ENCODE measurements at places on chromosomes 6 and 20. TPM values are rescaled to one million over a fixed set of nuclear protein-coding genes. Genes with fewer than 3 reads are reported as not detected.

DNA sequence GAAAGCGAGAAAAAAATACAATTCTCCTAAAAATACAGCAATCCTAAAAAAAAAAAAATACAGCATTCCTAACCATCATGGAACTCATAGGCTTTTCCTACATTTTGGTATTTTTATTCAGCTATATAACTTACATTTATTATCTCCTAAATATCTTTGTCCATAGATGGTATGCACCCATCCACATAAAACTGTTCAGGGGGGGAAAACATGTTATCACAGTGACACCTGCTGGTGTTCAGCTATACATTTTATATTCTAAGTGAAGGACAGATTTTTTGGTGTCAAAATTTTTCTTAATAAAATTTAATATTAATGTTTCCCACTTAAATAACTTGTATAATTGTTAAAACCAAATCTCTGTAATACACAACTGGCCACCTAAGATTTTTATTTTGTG lies 58.0 kb downstream of the BLOC1S5 start:
- no peak overlapping the region for H3K27ac ChIP-seq
- no peak overlapping the region for H3K4me3 ChIP-seq
- no peak for DNase-seq
- H3K4me1 ChIP-seq, result no peaks in the 10 kb centered on the region
- H3K36me3 ChIP-seq, result no peaks in the 10 kb centered on the region

DNA sequence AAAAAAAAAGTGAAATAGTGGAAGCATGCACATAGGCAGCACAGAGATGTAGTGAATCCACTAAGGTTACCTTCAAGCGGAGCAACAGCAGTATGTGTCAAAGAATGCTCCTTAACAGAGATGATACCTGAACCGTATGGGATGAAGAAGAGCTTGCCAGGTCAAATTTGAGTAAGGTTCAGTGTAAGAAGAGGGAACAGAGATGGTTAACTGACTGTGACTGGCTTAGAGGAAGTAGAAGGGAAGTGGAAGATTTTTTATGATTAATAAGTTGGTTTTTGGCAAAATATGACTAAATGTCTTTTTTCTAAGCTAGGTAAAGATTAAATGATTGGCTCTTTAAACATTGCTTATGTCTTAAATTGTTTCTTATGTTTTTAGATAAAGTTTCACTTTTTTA lies 52.6 kb upstream of the C20orf144 start:
- H3K27ac ChIP-seq, result no peak overlapping the region
- no peaks in the 10 kb centered on the region for H3K4me1 ChIP-seq
- no peak for DNase-seq
- H3K27me3 ChIP-seq, result no peaks in the 10 kb centered on the region

GRCh38 chr6:4384656-4385055 lies 249.3 kb upstream of the ECI2 start:
- H3K27me3 ChIP-seq, result no peaks in the 10 kb centered on the region
- DNase-seq, result no peak
- no peaks in the 10 kb centered on the region for H3K36me3 ChIP-seq

GRCh38 chr6:154476494-154476893 lies 34.0 kb downstream of the CNKSR3 start:
- H3K27ac ChIP-seq, result no peak overlapping the region
- peaks cover 37% of the 10 kb centered on the region for H3K4me1 ChIP-seq
- DNase-seq, result no peak
- H3K36me3 ChIP-seq, result no peaks in the 10 kb centered on the region

DNA sequence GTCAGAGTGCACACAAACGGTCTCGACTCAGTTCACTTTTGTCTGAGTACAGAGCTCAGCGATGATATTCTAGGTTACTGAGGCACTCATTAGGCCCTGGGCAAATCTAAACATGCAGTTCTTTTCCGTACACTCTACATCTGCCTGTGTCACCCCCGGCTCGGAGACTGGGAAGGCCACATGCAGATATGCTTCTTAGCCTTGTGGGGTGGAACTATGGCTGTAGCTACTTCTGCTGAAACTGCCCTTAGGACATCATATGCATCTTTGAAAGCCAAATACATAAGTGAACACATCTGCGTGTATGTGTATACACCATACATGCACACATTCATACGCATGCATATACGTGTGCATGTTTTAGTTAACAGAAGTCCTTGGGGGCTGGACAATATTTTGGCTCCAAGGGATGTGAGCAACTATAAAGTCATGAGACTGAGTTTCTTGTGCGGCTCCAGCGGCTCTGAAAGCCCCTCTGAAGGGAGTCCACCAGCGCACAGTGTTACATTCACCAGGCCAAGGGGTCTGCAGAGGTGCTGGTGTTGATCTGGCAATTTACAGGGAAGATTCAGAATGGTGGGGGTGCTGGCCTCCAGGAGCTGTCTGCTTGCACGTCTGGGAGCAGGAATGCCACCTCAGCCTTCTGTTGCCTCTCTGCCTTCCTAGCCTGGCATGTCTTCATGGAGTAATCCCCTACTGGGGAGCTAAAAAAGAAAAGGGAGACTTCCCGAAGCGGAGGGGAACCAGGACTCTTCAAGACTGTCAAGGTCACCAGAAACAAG lies 31.6 kb downstream of the PSMG4 start:
- H3K27me3 ChIP-seq, result no peaks in the 10 kb centered on the region
- no peaks in the 10 kb centered on the region for H3K36me3 ChIP-seq
- H3K4me1 ChIP-seq, result no peaks in the 10 kb centered on the region

DNA sequence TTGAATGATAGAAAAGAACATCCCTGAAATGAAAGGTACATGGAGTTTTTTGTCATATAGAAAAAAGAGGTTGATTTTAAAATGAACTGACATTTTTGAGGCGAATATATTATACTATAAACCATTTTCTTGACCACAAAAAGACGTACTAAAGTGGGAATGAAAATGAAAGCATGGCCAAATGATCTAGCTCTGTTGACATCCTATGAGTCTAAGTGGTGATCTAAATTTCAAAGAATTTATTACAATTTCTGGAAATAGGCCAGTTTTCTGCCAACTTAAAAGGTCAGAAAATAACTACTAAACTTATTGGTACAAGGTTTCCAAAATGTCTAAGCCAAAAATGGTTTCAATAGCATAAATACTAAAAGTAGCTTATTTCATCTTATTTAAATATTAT lies 536.8 kb downstream of the EYS start:
- no peaks in the 10 kb centered on the region for H3K36me3 ChIP-seq
- no peak overlapping the region for H3K27ac ChIP-seq
- H3K4me3 ChIP-seq, result no peak overlapping the region
- DNase-seq, result no peak

GRCh38 chr6:170248111-170248805 lies 42.6 kb downstream of the DLL1 start:
- no peaks in the 10 kb centered on the region for H3K4me1 ChIP-seq
- H3K27me3 ChIP-seq, result no peaks in the 10 kb centered on the region
- no peak overlapping the region for H3K4me3 ChIP-seq
- H3K27ac ChIP-seq, result no peak overlapping the region
- DNase-seq, result no peak

- peaks cover 42% of the 10 kb centered on the region for H3K4me1 ChIP-seq
- DNase-seq, result no peak
These were observed 105.6 kb downstream of the PREX1 start for GRCh38 chr20:48722002-48722731.

GRCh38 chr20:33853507-33853813 lies 42.3 kb downstream of the CHMP4B start:
- no peak overlapping the region for H3K4me3 ChIP-seq
- DNase-seq, result no peak
- no peak overlapping the region for H3K27ac ChIP-seq
- H3K27me3 ChIP-seq, result no peaks in the 10 kb centered on the region
- H3K4me1 ChIP-seq, result no peaks in the 10 kb centered on the region
- no peaks in the 10 kb centered on the region for H3K36me3 ChIP-seq

- no peaks in the 10 kb centered on the region for H3K4me1 ChIP-seq
- no peak overlapping the region for H3K27ac ChIP-seq
- no peak for DNase-seq
- H3K4me3 ChIP-seq, result no peak overlapping the region
- H3K27me3 ChIP-seq, result no peaks in the 10 kb centered on the region
These were observed 336.6 kb downstream of the CDH4 start for GRCh38 chr20:61588411-61589385.

GRCh38 chr20:4972506-4973251 lies 28.6 kb downstream of the SLC23A2 start:
- H3K4me3 ChIP-seq, result no peak overlapping the region
- no peak overlapping the region for H3K27ac ChIP-seq
- no peaks in the 10 kb centered on the region for H3K27me3 ChIP-seq

DNA sequence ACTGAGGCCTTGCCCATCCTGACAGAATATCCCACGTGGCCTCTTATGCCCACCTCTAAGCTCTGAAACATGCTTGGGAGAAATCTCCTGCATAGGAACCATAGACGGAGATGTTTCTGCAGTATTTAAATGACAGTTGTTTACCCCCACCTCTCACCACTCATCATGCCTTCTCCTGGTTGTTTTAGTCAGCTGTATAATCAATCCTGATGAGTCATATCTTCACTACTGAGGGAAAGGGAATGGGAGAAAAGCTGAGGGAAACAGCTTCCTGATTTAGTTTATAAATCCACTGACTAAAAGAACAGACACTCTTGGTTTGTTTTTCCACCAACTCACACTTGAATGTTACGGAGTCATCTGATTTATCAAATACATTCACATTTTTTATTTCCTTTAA lies 113.2 kb upstream of the TENT5A start:
- H3K4me1 ChIP-seq, result peaks cover 24% of the 10 kb centered on the region
- H3K4me3 ChIP-seq, result no peak overlapping the region
- H3K27me3 ChIP-seq, result no peaks in the 10 kb centered on the region
- no peaks in the 10 kb centered on the region for H3K36me3 ChIP-seq
- DNase-seq, result no peak

- no peaks in the 10 kb centered on the region for H3K27me3 ChIP-seq
- no peak overlapping the region for H3K27ac ChIP-seq
- H3K4me1 ChIP-seq, result peaks cover 7% of the 10 kb centered on the region
- DNase-seq, result no peak
- H3K36me3 ChIP-seq, result no peaks in the 10 kb centered on the region
These were observed 433.7 kb upstream of the RGS17 start for GRCh38 chr6:153564803-153565202.

GRCh38 chr20:47327711-47328110 lies 28.8 kb downstream of the ZMYND8 start:
- no peaks in the 10 kb centered on the region for H3K36me3 ChIP-seq
- H3K27me3 ChIP-seq, result no peaks in the 10 kb centered on the region
- no peak for DNase-seq
- no peaks in the 10 kb centered on the region for H3K4me1 ChIP-seq

- no peaks in the 10 kb centered on the region for H3K36me3 ChIP-seq
- no peak overlapping the region for H3K4me3 ChIP-seq
- H3K27me3 ChIP-seq, result no peaks in the 10 kb centered on the region
- no peak overlapping the region for H3K27ac ChIP-seq
- peaks cover 3% of the 10 kb centered on the region for H3K4me1 ChIP-seq
These were observed 480.0 kb upstream of the JARID2 start for GRCh38 chr6:14765721-14766390.

GRCh38 chr6:25875563-25875905 lies 1.5 kb upstream of the SLC17A3 start:
- DNase-seq, result no peak
- H3K27me3 ChIP-seq, result no peaks in the 10 kb centered on the region
- no peaks in the 10 kb centered on the region for H3K4me1 ChIP-seq
- H3K27ac ChIP-seq, result no peak overlapping the region
- no peaks in the 10 kb centered on the region for H3K36me3 ChIP-seq

- H3K27ac ChIP-seq, result no peak overlapping the region
- H3K4me3 ChIP-seq, result no peak overlapping the region
- H3K27me3 ChIP-seq, result no peaks in the 10 kb centered on the region
- no peaks in the 10 kb centered on the region for H3K36me3 ChIP-seq
- no peaks in the 10 kb centered on the region for H3K4me1 ChIP-seq
- DNase-seq, result no peak
These were observed 96.9 kb downstream of the RFX6 start for GRCh38 chr6:116973976-116974375.

DNA sequence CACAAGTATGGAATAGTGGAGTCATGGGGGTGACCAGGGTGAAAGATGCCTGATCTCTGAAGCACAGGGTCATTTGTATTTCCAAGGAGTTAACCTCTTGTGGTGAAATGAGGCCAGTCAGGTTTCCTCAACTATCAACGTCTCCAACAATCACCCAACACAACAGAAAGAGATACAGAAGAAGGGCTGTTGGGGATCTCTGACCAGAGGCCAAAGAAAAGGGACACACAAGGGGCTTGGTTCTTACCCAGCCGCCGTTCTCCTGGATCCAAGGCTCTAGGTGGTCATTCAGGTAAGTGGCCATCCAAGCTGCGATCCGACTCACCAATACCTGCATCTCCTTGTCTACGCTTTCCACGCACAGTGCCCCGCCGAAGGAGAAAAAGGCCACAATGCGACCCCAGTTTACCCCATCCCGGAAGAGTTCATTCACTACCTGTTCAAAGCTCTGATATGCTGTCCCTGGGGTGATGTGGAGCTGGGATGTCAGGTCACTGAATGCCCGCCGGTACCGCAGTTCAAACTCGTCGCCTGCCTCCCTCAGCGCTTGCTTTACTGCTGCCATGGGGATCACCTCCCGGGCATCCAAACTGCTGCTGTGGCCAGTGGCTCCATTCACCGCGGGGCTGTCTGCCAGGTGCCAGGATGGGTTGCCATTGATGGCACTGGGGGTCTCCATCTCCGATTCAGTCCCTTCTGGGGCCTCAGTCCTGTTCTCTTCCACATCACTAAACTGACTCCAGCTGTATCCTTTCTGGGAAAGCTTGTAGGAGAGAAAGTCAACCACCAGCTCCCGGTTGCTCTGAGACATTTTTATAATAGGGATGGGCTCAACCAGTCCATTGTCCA lies 1.0 kb downstream of the BCL2L1 start:
- no peaks in the 10 kb centered on the region for H3K27me3 ChIP-seq
- H3K36me3 ChIP-seq, result no peaks in the 10 kb centered on the region
- H3K27ac ChIP-seq, result peak overlapping the region; percentile 98
- DNase-seq, result no peak

GRCh38 chr20:63052571-63053431 lies 46.0 kb upstream of the BHLHE23 start:
- DNase-seq, result no peak
- no peaks in the 10 kb centered on the region for H3K27me3 ChIP-seq
- no peaks in the 10 kb centered on the region for H3K4me1 ChIP-seq
- no peaks in the 10 kb centered on the region for H3K36me3 ChIP-seq
- no peak overlapping the region for H3K27ac ChIP-seq

GRCh38 chr6:14722001-14722562 lies 523.8 kb upstream of the JARID2 start:
- no peak overlapping the region for H3K27ac ChIP-seq
- H3K4me1 ChIP-seq, result peaks cover 8% of the 10 kb centered on the region
- H3K4me3 ChIP-seq, result no peak overlapping the region
- no peak for DNase-seq
- H3K36me3 ChIP-seq, result no peaks in the 10 kb centered on the region
- no peaks in the 10 kb centered on the region for H3K27me3 ChIP-seq

RAET1L gene
- not detected for total RNA-seq

ZC3H12D gene
- total RNA-seq, result 1.6 TPM

KCNQ2 gene
- not detected for total RNA-seq

HLA-DOB gene
- total RNA-seq, result not detected

POM121L2 gene
- not detected for total RNA-seq

OR2H2 gene
- not detected for total RNA-seq

XKR7 gene
- not detected for total RNA-seq

EMILIN3 gene
- 84.6 TPM for total RNA-seq

BCAS1 gene
- total RNA-seq, result 44.3 TPM

SYTL3 gene
- 6.7 TPM for total RNA-seq

FBXO30 gene
- total RNA-seq, result 8.4 TPM

GRM1 gene
- total RNA-seq, result 0.44 TPM

OR5V1 gene
- not detected for total RNA-seq

GPLD1 gene
- total RNA-seq, result 2.8 TPM

All from tibial nerve (tissue), 4 donors.